ENCODE measurements at places on chromosomes 6 and 20. TPM values are rescaled to one million over a fixed set of nuclear protein-coding genes. Genes with fewer than 3 reads are reported as not detected.

Gene TMEM244
- not detected for total RNA-seq

Gene C6orf58
- total RNA-seq, result not detected

- no peak for DNase-seq
Measured at GRCh38 chr6:100185615-100186014, 191.6 kb upstream of the MCHR2 start.

Gene BACH2
- total RNA-seq, result 7.0 TPM

- no peak for DNase-seq
Measured at GRCh38 chr6:46255528-46255927, 84.7 kb upstream of the ENPP5 start.

DNA sequence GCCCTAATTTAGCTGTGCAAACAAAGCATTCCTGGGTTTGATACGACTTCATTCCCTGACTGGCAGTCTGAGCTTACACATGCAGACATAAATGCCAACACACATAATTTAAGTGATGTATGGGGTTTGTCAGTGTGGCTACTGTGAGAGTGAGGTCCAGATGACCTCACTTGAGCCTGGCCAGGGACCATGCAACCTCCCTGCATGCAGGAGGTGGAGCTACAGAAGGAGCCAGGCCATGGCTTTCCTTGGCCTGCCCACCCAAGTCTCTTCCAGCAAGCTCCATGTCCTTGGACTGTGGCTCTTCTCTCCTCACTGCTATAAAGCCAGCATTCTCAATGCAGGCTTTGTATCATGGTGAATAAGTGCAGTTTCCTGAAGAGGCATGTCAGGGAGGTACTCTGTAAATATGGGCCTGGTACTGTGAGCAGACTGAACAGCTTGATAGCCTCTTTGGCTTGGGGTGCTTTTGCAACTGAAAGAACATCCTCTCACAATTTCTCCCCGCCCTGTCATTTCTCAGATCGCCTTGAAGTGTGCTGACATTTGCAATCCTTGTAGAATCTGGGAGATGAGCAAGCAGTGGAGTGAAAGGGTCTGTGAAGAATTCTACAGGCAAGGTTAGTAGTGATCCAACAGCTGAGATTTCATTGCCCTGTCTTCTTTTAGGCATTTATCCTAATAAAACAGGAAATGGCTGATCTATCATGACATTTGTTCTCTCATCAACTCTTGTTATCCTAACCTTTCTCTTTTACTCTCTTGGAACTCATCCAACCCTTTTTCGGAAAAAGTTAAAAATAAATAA lies 69.2 kb downstream of the MTFR2 start:
- no peak for DNase-seq

- DNase-seq, result no peak
Measured at GRCh38 chr6:79718509-79719247, 87.5 kb downstream of the SH3BGRL2 start.

DNA sequence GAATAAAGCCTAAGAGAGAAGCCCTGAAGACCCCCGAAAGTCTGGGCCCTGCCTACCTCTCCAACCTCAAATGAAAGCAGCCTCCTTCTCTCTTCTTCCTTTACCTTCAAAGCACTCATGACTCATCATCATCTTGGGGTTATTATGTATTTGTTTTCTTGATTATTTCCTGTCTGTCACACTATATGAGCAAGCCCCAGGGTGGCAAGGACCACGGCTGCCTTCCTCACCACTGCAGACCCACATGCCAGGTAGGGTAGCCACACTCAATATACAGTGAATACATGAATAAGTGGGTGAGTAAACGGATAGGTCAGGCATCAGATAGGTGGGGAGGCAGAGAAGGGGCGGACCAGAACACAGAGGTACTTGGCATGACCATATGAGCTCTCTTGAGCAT lies 8.8 kb downstream of the WFDC3 start:
- peak; percentile 94 for DNase-seq

Gene PGBD1
- total RNA-seq, result 6.2 TPM

Gene EPB41L2
- total RNA-seq, result 39.9 TPM

- DNase-seq, result no peak
Measured at GRCh38 chr20:32920066-32920465, 61.3 kb downstream of the EFCAB8 start.

DNA sequence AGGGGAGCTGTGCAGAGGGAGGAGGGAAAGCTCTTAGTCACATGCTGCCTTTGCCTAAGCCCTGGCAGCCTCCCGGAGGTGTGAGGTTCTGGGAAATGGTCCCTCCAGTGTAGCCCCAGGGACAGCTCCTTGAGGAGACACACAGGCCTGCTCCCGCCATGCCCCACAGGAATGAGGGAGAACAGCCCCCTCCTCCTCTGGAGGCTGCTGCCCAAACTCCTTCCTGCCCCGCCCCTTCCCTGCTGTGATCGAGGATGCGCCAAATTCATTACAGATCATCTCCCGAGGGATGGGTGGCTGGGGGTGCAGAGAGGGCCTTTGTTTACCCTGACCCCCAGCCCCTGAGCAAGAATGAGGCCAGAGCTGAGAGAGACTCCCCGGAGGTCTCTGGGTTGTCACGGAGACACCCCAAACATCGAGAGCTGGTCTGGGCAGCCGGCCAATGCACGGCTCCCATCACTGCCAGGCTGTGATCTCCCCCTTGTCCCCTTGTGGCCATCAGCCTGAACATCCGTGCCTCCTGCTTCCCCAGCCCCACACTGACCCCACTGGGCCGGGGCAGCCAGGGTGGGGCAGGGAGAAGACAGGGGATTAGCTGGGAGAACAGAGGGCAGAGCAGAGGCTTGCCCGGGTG lies 8.4 kb downstream of the CYP21A2 start:
- DNase-seq, result peak; percentile 17

GRCh38 chr20:40489886-40490285 lies 199.2 kb downstream of the MAFB start:
- DNase-seq, result no peak

DNA sequence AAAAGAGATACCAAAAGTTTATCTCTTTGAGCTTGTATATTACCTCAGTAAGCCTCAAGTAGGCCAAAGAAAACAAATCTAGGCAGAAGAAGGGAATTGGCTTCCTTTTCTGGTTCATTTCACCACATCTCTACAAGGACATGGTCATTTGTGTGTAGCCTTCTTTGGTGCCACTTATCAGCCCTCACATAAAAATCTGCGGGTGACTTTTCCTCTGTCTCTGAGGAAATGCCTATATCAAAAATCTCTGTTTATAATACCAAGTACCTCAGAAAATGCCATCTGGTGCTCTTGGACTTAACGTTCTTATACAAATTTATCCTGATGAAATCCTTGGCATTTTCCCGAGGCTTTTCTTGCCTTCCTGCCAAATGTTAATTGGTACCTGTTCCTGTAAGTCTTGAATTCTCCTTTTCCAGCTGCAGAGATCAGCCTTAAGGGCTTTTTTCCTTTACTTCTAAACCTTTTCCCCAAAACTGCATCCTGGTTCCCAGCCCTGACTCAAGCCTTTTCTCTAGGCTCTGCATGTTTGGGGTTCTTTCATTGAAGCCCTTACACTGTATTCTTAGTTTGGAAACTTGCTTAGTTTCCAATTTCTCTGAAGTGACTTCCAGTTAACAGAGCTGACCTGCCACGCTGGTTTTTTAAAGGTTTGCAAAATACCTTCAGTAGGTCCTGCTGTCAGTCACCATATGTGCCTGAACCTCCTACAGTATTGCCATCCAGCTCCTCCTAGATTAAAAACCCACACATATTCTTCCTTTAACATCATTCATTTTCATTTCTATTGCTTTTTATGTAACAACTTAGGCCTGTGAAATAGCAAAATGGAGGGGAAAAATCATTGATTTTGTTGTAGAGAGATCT lies 191.2 kb upstream of the PREP start:
- DNase-seq, result no peak

- peak; percentile 12 for DNase-seq
Measured at GRCh38 chr6:155292711-155293110, 21.6 kb downstream of the TFB1M start.

- no peak for DNase-seq
Measured at GRCh38 chr6:53761036-53761435, 33.8 kb upstream of the LRRC1 start.

Gene MEP1A
- not detected for total RNA-seq

- no peak for DNase-seq
Measured at GRCh38 chr20:38430679-38431325, 4.3 kb downstream of the SNHG17 start.

Gene NRSN2
- 50.7 TPM for total RNA-seq

DNA sequence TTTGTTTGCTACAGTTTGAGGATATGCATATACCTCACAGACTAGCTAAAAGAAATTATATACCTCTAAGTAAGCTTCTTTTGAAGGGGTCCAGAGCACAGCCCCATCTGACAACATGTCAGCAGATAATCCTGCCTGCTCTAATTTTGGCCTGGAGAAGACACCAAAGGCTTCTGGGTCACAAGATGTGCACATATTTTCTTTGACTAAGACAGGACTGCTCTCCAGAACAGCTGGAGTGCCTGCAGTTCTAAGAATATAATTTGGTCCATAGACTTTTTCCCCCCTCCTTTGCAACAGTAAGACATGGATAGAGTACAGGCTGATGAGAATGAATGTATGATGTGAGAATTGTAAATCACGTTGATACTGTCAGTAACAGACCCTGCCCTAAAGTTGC lies 107.9 kb upstream of the KCNK16 start:
- no peak for DNase-seq

DNA sequence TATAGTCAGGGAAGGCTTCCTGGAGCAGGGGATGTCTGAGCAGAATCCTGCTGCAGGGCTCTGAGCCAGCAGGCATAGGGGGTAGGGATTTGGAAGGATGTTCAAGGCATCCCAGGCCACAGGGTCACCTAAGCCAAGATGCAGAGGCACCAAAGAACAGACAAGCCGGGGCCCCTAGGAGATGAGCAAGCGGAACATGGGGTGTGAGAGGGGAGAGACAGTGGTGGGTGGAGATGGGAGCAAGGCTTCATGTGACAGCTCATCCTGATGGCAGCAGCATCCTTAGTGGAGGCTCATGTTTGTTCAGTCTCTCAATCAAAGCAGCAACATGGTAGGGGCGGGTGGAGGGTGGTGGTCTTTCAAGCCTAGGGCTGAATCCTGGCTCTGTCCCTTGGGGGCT lies 29.8 kb upstream of the TCP11 start:
- DNase-seq, result no peak

Gene DPPA5
- not detected for total RNA-seq

DNA sequence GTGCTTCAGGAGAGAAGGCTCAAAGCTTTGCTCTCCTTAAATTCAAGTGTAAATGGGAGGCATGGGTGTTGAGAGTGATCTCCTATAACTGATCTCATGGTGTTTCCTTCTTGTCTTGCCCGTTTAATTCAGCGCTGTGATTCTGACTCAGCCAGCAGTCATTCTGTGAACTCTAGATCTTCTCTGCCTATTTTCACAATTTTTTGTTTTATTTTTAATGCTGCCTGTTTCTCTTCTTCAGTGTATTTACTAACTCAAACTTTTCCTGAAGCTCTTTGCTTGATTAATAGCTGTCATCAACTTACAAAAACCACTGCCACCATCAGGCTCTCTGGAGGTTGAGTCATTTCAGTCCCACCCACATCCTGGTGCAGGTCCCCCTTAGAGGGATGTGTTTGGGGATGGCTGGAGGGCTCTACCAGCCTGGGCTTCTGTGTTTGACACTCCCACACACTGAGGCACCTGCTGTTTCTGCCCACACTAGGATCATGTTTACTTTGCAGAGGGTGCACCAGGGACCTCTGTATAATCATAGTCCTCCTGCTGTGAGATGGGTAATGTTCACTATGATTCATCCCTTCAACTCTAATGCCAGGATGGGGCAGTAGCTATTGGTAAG lies 94.0 kb downstream of the SHLD1 start:
- peak; percentile 76 for DNase-seq

DNA sequence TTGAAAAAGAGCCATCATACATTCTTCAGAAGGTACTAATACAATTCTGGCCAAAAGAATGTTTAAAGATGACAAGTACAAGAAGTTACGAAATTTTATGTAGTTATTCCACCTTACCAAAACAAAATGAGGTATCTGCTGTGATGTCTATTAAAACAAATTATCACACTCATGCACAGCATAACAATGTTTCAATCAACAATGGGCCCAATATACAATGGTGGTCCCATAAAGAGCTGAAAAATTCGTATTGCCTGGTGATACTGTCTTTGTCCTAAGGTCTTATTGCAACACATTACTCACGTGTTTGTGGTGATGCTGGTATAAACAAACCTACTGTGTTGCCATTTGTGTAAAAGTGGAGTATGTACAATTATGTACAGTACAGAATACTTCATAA lies 3.6 kb upstream of the NUP153 start:
- DNase-seq, result no peak

DNA sequence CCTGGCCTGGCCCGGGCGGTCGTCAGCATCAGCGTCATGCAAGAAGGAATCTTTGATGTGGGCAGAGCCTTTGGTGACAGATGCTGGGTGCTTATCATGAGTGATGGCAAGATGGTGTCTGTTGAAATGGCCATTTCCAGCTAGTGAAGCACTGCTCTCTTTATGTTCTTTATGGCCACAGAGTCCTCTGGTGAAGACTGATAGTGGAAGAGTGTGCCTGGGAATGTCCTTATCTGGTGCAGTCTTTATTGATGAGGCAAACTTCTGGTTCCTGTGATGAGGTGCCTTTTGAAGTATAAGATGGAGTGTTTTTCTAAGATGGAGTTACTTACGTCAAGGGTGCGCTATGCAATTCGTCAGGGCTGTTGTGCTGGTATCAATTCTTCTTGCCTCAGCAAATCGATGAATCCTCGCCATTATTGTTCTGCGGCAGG lies 22.6 kb upstream of the CCR6 start:
- DNase-seq, result no peak

GRCh38 chr6:169048185-169048864 lies 205.3 kb downstream of the THBS2 start:
- no peak for DNase-seq

Gene UBE2C
- 304 TPM for total RNA-seq

DNA sequence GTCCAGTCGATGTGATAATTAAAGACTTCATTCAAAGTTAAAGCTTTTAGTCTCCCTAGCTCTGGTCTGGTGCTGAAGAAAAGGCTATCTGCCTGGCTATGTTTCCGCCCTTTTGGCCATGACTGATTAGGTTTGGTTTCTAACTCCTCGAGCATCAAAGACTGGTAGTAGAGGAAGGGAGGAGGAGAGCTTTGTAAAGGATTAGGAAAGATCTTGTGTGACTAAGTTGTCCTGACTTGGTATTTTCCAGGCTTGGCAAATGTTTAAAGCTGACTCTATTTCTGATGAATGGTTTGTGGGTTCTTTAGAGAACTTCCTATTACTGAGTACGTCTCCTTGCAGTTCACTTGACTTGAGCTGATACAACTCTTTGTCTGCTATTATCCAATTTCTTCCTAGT lies 312.9 kb downstream of the GJA1 start:
- peak; percentile 3 for DNase-seq

DNA sequence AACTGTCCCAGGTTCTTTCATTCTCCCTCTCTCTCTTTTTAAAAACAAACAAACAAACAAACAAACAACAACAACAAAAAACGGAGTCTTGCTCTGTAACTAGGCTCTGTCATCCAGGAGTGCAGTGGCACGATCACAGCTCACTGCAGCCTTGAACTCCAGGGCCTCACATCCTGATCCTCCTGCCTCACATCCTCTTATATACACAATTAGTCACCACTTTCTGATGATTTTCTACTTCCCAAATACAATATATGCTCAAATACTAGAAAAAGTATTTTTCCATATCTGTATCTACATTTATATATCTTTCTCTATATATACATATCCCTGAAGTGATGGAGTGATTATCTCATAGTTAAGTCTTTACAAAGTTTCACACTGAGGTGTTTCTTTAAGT lies 170.7 kb downstream of the EPHA7 start:
- no peak for DNase-seq

- DNase-seq, result no peak
Measured at GRCh38 chr6:136749359-136749997, 42.8 kb downstream of the MAP3K5 start.

GRCh38 chr20:19937218-19937617 lies 79.9 kb upstream of the NAA20 start:
- DNase-seq, result no peak

GRCh38 chr6:2432292-2432691 lies 186.9 kb upstream of the GMDS start:
- peak; percentile 93 for DNase-seq
